Stimulated activated CD4-positive, alpha-beta T cell treated with anti-CD3 and anti-CD28 coated beads, Interleukin-2, amount 100 ng/mL, for 4 hours (primary cell): ENCODE measurements at places on chromosomes 13 and 19.

DNA sequence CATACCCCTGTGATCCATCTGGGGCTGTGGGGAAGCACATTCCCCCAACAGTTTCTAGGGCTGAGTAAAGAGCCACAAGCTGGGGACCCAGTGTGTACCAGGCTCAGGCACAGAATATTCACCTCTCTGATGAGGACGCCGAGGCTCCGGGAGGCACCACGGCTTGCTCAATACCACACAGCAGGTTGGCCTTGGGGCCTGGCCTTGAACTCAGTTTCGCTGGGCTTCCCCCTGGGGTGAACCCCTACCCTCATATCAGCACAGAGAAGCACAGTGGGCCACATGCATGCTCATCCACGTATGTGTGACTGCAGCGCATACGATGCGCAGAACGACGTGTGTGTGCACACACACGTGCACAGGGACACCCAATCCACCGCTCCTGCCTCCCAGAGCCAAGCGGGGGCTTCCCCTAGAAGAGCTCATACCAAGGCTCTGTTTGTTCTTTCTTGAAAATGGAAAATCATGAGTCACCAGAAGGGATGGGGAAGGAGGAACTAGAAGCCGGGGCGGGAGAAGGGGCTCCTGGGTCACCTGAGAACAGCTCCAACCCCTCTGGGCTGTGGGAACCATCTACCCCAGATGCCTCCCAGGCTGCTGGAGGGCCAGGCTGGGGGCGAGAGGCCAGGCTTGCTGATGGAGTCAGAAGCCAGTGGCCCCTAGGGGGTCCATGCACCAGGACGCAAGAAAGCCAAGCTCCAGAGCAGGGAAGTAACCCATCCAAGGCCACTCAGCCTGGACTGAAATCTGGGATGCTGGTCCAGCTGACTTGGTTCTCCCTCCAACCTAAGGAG is 4.9 kb upstream of the PDE4C start:
- DNase-seq, result no peak

- no peak for DNase-seq
Observed at GRCh38 chr13:113746143-113746525, 12.9 kb upstream of the TMEM255B start.

DNA sequence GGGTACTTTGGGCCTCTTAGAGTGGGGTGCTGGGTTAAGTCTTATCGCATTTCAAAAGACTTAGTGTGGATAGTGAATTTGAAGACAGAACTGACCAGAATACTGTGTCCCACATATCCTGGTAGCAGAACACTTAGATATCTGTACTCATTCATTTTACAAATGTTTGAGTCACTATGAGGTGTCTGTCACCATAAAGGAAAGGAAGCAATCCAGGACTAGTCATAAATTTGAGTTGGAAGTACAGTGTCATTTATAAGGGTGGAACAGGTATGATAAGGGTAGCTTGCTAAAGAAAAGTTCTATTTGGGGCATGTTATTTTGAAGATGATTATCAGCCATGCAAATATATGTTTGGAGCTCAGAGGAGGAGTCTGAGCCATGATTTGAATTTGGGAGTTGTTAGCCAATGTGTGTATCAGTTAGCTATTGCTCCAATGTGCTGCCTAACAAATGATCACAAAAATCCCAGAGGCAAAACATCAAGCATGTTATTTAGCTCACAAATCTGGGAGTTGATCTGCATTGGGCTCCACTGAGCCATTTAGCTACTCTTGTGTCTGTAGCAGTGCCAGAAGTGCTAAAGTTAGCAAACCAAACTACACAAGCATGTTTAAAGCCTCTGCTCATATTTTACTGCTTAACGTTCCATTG is 20.3 kb downstream of the ZNF699 start:
- DNase-seq, result no peak

DNA sequence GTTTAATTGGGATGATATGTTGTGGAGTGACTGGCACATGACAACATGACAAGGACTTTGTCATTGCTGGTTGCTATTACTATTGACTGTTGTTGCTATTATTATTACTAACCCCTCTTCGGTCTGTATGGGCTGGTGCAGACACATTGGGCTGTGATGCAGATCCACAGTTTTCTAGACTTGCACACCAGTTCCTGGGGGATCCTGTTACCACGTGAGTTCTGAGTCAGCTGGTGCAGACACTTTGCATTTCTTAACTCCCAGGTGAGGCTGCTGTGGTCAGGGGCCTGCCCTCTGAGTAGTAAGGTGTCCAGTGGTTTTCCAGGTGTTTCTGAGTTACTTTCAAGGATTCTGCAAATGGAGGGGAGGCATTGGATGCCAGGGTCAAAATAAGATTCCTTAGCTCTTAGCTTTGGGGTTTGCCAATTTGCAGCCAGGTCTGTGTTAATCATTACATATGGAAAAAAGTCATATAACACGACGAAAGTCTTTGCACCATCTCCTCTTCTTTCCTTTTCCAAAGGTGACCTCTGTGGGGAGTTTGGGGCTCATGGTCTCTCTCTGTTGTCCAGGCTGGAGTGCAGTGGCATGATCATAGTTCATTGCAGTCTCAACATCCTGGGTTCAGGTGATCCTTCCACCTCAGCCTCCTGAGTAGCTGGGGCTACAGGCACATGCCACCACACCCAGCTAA is 19.3 kb downstream of the BICRA start:
- DNase-seq, result no peak

DNA sequence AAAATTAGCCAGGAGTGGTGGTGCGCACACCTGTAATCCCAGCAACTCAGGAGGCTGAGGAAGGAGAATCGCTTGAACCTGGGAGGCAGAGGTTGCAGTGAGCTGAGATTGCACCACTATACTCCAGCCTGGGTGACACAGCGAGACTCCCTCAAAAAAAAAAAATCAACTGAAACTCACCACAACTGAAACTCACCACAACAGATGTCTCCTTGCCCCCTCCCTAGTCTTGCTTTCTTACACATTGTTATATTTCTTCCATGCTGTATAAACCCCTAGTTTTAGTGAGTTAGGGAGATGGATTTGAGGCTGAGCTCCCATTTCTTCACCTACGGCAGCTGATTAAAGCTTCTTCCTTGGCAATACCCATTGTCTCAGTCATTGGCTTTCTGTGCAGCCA is 3.3 kb downstream of the ZIM3 start:
- DNase-seq, result no peak

DNA sequence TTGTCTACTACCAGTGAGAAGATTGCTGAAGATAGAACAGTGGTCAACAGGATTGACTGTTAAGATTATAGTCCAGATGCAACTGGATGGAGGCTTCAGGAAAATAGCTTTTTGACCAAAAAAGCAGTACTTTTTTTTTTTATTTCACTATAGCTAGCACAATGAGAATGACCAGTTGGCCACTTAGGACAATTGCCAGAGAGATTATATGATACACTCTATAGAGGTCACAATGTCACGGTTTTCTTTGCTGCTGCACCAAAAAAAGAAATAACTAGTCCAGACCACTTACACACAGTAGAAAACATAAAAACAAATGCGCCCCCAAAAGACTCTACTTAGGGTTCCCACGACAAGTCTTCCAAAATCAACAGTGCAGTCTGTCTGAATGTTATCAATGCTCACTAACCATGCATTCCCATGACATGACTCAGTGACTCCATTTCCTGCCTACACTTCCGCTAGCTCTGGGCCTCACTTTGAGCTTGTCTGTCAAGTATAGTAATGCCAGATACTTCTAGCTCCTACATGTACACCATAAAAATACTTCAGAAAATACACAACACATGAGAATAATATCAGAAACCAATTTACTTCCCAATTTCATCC is 209.1 kb upstream of the STARD13 start:
- DNase-seq, result no peak

GRCh38 chr19:17933414-17934129 is 757 bp downstream of the CCDC124 start:
- DNase-seq, result no peak
